ENCODE measurements at places on chromosomes 2 and 18.

GRCh38 chr2:85302121-85302520, 25.7 kb downstream of the TGOLN2 start:
- DNase-seq = no peak

GRCh38 chr18:61963705-61964104, 70.9 kb upstream of the RNF152 start:
- DNase-seq = no peak

DNA sequence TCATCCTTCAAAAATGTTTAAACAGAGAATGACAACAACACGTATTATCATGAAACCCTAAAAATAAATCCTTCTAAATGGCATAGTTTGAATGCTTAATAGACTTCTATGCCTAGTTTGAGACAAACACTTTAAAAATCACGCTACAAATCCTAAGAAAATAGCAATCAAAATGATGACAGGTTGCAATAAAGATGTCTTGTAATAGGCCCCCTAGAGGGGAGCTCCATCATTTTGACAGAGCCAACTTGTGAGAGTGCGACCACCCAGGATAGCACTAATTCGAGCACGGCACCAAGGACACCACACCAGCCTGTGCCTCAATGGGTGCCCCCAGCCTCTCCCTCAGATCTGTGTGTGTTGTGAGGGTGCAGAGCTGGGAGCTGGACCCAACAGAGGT, 241.3 kb upstream of the PXDN start:
- DNase-seq = no peak

DNA sequence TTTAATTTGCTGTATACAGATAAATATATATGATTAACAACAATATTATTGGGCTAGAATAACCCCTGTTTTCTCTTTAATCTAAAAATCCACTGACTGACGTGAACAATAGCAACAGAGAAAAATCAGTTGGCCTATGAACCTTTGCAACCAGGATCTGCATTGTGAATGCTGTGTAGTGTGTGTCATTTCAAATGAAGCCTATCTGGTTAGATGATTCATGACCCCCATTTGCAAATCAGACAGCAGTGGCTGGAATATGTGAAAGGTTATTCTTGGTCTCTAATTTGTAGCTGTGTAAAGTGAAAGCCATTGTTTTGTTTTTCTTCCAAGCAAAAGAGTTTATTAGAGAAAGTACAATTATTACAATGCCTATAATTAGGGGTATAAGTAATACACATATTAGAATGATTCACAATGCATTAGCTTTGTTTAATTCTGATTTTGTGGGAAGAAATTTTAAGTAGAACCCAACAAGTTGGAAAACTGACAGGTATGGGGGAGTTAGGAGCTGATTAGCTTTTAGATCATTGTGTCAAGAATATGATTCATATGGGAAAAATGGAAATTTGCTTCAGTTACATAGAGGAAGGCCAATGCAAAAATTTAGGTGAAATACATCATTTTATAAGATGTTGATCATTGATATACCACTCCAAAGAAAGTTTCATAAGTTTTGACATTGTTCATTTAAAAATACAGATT, 1362.2 kb upstream of the TMEFF2 start:
- no peak for DNase-seq

GRCh38 chr2:429575-430254, 141.8 kb upstream of the ALKAL2 start:
- no peak for DNase-seq

DNA sequence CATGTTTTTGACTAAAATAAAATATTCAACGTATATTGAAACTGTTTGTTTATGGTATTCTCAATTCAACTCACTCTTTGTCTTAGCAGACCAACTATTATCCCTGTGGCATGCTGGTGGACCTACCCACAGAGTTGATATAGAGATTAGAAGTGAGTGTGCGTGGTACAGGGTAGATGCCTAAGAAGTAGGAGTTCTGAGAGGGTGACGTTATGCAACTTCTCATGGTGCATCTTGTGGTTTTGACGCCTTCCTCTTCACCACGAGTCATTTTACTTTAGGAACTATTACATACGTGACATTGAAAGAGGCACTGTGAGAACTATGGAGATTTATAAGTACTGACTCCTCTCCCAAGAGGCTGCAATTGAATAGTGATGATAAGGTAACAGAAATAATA, 26.6 kb upstream of the NAPG start:
- no peak for DNase-seq

DNA sequence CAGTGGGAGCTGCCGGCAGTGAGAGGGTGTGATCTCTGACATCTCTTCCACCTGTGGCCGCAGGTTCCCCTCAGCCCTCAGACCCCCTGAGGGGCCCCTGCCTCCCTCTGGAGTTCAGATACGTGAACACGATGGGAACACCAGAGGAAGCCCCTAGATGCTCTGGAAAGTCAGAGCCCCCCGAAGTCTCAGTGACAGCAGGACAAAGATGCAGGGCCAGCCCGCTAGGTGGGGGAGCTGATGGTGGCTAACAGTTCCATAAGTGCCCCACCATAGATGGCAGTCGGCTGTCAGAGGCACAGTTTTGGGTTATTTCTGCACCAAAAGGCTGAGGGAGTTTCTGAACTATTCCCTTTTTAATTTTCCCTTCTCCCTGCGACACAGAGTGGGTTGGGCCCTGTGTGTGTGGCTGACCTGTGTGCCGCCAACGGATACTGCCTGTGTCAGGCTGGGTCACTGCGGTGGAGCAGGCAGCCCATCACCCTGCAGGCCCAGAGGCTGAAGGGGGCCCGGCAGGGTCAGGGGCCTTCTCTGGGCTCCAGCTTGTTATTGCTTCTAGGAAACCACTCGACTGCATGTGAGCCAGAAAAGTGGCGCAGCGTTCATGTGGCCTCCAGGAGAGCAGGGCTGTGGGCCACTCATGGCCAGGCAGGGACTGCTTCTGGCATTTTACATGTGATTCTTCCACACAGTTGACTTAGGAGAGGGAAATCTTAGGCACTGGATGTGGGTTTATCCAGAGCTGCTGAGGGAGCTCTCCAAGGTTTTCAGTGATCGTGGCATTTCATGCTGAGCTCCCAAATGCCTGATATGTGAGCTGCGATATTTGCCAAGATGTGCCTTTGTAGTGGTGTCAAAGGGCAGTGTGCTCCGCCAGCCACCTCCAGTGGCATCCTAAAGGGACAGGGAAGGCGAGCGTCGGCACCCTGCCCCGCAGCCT, 225.1 kb downstream of the SH3RF3 start:
- DNase-seq = no peak

DNA sequence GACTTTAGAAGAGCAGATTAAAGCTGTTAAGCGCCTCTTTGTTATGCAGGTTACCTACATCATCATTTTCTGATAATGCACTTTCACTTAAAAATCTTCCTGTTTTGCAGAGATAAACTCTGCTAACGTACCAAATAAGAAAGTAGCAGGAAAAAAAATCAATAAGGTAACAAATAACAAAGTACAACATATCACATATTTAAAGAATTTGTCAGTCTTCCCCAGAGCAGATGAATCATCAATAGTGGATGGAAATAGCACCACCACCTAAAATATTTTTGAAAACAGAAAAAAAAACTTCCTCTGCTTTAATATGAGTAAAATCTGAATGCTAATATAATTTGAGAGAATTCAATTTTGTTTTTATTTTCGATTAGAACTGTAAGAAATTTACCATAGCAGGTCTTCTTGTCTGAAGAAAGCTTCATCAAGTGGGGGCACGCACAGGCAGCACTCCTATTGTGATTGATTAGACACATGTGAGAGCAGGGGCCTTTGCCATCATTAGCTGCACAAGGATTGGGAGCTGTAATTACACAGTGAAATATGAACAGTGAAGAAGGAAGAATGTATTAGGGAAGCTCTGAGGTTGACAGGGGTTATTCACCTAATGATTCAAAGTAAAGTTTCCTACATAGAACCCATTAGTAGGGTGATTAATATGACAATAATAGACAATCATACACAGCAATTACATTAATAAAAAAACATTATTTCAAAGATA, 1279.4 kb downstream of the LRP1B start:
- DNase-seq = no peak

DNA sequence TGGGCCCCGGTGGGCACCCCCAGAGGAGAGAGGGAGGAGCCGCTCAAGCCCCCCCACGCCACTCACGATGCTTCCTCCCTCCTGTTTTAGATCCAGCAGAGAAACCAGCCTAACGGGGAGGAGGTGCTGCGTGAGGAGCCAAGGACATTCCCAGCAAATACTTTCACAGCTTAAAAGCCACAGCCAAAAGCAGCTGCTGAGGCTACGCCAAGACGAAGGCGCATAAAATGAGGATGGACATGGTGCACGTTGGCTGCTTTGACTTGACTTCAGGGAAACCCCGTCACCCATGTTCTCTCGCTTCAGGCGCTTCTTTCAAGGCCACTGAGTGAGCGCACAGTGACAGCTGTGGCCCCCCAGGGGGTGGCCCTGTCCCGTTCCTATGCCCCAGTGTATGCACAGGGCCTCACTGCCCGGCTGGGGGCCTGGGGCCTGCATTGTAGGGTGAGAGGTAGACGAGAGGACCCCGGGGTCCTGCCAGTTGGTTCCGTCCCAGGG, 72.1 kb upstream of the PXDN start:
- peak; percentile 45 for DNase-seq

- no peak for DNase-seq
Observed at GRCh38 chr18:32049393-32050171, 31.0 kb downstream of the RNF125 start.

DNA sequence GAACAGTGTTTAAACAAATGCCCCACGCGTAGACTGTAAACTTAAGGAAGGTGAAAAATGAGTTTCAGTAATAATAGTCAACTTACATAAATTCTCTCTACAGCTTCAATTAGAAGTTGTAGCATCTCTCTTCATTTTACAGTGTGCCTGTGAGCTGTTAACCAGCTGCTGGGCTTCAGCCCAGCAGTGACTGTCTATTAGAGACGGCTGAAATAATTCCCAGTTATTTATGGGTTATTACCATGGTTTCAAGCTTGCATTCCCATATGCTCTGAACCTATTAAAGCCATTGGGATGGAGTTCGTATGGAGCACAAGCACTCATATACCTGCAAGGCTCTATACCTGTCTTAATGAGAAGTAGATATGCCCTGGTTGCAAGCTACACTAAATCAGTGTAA, 501.1 kb downstream of the CNTNAP5 start:
- peak; percentile 62 for DNase-seq

DNA sequence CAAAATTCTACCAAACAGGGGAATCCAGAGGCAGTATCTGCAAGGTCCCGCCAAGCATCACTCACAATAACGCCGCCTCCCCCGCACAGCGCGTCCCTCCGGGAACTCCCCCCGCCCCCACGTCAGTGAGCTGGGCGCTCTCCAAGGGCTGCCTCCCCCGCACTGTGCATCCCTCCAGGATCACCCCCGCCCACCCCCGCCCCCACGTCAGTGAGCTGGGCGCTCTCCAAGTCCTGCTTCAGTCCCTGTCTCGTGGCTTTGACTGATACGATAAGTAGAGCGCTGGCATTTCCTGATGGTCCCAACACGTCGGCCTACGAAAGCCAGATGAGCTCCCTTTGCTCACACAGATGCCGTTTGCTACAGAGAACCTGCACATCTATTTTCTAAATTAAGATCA, 130.7 kb upstream of the TPO start:
- peak; percentile 1 for DNase-seq

- DNase-seq = no peak
Observed at GRCh38 chr2:113406114-113406513, 31.4 kb upstream of the ZNG1B start.

- no peak for DNase-seq
Observed at GRCh38 chr2:10614939-10615338, 74.8 kb downstream of the NOL10 start.

GRCh38 chr2:24971286-24971535, 544 bp downstream of the DNAJC27 start:
- no peak for DNase-seq

GRCh38 chr2:126781206-126781605, 117.5 kb upstream of the TEX51 start:
- no peak for DNase-seq

GRCh38 chr2:156046900-156047299, 285.6 kb downstream of the NR4A2 start:
- DNase-seq = no peak

GRCh38 chr2:101255501-101255900, 2.8 kb downstream of the CNOT11 start:
- DNase-seq = no peak

DNA sequence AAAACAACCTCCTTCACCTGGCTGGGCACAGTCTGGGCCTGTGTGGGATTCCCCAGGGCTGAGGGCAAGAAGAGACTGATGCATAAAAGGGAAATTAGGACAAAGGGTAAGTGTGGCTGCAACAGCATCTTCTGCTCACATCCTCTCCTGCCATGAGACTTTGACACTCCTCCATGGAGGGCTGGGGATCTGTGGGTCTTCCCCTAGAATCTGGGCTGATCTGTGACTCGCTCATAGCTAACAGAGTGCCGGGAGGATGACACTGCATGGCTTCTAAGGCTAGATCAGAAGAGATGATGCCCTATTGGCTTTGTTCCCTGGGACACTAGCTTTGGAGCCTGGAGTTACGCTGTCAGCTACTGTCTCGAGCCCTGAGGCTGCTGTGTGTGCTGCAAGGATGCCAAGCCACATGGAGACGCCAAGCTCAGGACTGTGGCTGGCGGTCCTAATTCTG, 24.3 kb downstream of the MOCOS start:
- peak; percentile 25 for DNase-seq

- no peak for DNase-seq
Observed at GRCh38 chr2:73301636-73302035, 8.3 kb upstream of the EGR4 start.

DNA sequence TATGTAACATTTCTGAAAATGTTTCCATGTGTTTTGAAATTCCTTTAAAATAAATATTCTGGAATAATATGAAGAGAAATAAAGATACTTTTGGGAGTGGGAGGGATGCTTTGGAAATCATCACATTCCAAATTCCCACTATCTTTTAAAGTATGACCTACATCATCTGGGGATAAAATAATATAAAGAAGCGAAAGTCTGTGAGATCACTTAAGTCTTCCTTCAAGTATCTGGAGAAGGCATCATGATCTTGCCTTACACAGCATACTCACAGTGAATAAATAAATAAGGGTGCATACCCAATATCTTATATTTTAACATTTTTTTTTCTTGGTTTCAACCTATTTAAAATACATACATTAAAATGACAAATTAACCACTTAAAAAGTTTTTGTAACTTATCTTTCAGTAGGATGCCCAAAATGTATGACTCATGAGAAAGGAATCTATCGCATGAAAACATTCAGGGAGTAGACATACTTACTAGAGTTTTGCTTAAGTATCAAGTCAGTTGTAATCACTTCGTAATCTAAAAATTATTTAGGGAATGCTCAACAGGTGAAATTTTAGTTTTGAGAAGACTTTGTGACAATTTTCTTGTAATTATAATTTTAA, 248.3 kb upstream of the COL3A1 start:
- DNase-seq = peak; percentile 66

GRCh38 chr2:174704061-174704460, 60.2 kb downstream of the CHRNA1 start:
- DNase-seq = no peak
